ENCODE measurements at places on chromosomes 16 and 17.

DNA sequence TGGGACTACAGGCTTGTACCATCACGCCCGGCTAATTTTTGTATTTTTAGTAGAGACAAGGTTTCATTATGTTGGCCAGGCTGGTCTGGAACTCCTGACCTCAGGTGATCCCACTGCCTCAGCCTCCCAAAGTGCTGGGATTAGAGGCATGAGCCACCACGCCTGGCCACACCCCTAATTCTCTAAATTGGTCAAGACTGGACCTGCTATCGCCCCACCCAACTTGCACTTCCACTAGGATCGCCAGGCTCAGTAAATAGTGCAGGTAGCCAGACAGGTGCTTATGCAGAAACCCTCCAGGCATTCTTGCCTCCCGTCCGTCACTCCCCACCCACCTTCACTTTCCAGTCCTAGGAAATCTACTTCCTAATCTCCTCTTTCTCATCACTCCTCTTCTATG lies 481.4 kb upstream of the EEF2KMT start:
- DNase-seq: no peak

GRCh38 chr17:42691021-42691545 lies 8.8 kb downstream of the CNTNAP1 start:
- DNase-seq: no peak

GRCh38 chr17:59737324-59737723 lies 29.9 kb downstream of the VMP1 start:
- no peak for DNase-seq

DNA sequence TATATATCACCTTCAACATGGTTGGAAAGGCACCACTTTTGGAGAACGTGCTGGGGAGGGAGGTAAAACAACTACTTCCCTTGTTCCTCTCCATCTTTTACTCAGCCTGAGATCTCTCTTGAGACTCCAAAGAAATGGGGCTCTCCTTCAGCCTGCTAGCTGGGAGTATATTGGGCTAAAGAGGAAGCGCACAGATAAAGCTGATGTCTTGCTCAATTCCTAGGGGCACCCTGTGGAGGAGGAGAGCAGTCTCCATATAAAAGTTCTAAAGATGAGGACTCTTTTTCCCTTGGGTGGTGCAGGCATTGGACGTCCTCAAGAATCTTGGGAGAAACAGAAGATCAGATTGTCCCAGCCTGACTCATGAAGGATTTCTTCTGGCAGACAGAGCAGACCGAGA lies 4.6 kb upstream of the ETV4 start:
- no peak for DNase-seq

DNA sequence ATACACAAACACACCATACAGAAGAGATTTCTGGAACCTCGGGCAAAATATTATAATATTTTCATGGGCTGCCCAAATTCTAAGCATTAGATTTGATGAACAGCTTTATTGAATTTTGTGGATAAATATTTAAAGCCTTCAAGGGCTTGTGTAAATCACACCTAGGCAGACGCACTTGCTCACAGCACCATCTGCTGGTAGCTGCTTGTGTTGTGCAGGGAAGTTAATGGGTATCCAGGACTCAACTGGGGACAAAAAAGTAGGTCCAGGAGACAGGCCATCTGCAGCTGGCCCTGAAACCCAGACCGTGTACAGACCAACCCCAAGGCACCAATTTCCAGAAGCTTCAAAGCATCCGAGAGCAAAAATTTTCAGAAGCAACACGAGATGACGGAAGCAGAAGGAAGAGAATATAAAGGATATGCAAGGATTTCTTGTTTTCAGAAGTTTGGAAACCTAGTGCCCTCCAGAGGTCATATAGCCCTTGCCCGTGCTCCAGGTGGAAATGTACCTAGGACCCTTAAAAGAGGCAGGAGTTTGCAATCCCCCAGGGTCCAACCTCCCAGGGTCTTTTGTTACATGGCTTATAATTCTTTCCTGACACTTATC lies 140.0 kb downstream of the CHD9NB start:
- DNase-seq: peak; percentile 74

DNA sequence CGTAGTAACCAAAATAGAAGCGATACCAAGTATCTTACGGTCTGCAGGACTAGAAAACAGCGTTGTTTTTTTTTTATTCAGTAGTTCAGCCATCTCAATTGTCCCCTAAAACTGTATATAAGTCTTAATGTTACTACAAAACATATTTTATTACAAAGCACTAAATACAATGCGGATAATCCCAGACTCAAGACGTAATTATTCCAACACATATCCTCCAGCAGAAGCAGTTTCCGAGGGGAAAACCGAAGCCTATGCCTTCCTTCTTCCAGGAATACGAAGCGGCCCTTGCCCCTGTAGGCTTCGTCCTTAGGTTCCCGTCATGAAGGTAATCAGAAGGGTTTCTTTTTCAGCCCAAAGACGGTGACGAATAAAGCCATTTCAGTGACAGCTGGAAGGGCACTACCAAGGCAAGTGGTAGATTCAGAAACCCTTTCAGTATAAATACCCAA lies 2.3 kb downstream of the TMEM107 start:
- DNase-seq: no peak

GRCh38 chr16:15961571-15962090 lies 12.2 kb downstream of the ABCC1 start:
- no peak for DNase-seq

DNA sequence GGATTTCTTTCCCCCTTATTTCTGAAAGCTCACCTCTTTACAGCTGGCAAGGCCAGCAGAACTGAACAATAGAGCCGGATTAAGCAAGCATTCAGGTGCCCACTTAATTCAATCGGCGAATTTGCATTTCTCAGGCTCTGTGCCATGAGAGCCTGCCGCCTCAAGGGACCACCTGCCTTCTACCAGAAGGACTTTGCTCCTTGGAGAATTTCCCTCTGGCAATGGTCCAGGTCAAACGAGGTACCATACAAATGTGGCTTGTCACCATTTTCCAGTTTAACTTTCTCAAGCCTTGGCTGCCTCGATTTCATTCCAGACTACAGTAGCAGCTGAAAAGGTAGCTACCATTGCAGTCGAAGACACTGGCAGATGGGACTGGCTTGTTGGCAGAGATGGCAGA lies 534.0 kb downstream of the MAF start:
- no peak for DNase-seq

GRCh38 chr17:77200711-77201110 lies 59.9 kb downstream of the SEC14L1 start:
- DNase-seq: no peak

- no peak for DNase-seq
These were observed 75.0 kb downstream of the USP22 start for GRCh38 chr17:20967776-20968175.

GRCh38 chr17:57166803-57167202 lies 81.8 kb downstream of the AKAP1 start:
- DNase-seq: peak; percentile 33

GRCh38 chr16:89476811-89477261 lies 13.5 kb downstream of the ANKRD11 start:
- DNase-seq: no peak

GRCh38 chr17:61575352-61575975 lies 15.6 kb downstream of the NACA2 start:
- no peak for DNase-seq
